ENCODE measurements at places on chromosomes 2 and 18. TPM values are rescaled to one million over a fixed set of nuclear protein-coding genes. Genes with fewer than 3 reads are reported as not detected.

GRCh38 chr2:100998235-100998573 lies 3.9 kb upstream of the RPL31 start:
- no peak overlapping the region for H3K27ac ChIP-seq
- DNase-seq = no peak
- H3K4me1 ChIP-seq = peaks cover 19% of the 10 kb centered on the region
- H3K27me3 ChIP-seq = no peaks in the 10 kb centered on the region

DNA sequence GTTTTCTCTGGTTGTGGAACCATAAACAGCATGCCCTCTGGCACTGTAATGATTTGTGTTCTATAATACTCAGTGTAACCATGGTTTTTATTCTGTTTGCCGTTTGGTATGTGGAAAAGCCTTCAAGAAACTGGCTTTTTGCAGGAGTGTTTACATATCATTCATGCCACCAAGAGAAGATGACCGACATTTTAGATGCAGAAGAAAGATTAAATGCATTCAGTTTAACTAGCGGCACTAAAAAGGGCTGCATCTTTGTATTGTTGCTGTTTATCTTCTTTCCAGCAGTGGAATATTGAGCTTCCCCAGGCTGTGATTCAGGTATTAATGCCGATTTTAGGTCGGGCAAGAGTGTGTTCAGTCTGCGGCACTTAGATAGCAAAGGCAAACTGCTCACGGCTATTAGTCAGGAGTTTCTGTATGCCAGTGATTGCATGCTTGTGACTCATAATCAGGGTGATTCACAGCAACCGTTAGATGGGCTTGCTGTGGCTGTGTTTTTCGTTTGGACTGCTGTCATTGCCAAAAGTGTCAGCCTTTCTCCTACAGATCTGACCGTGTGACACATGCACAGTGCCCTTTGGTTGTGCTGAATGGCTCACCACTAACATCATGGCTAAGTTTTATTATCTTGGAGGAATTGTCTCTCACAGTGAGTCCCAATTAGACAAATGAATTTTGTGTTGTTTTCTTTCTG lies 479.7 kb downstream of the PARD3B start:
- peaks cover 20% of the 10 kb centered on the region for H3K4me1 ChIP-seq
- no peak overlapping the region for H3K27ac ChIP-seq
- no peak overlapping the region for H3K4me3 ChIP-seq
- no peak for DNase-seq
- H3K27me3 ChIP-seq = no peaks in the 10 kb centered on the region

DNA sequence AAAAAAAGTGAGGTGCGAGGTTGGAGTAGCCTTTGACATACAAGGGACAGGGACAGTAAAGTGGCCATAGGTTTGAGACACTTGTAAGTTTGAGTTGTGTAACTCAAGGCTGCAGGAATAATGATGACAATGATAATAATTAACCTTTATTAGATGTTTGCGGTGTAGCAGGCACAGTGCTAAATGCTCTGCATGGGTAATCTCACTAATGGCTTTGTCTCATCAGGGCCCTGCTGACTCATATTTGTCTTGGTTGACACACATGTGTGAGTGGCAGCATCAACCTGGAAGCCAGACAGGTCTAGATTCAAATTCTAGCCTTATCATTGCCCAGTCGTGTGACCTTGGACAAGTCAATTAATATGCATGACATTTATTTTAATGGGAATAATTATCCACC lies 126.2 kb downstream of the FSHR start:
- no peak overlapping the region for H3K4me3 ChIP-seq
- no peak for DNase-seq
- H3K4me1 ChIP-seq = no peaks in the 10 kb centered on the region
- no peak overlapping the region for H3K27ac ChIP-seq
- no peaks in the 10 kb centered on the region for H3K36me3 ChIP-seq

- H3K36me3 ChIP-seq = no peaks in the 10 kb centered on the region
- no peak overlapping the region for H3K4me3 ChIP-seq
- DNase-seq = no peak
- H3K4me1 ChIP-seq = no peaks in the 10 kb centered on the region
- no peaks in the 10 kb centered on the region for H3K27me3 ChIP-seq
Measured at GRCh38 chr2:165839610-165840009, 45.6 kb upstream of the GALNT3 start.

HOXD13 gene
- total RNA-seq = not detected

IL1R1 gene
- total RNA-seq = 0.29 TPM
